ENCODE measurements at places on chromosomes 7 and 10. TPM values are rescaled to one million over a fixed set of nuclear protein-coding genes. Genes with fewer than 3 reads are reported as not detected.

FAM20C gene
- total RNA-seq, result 2.7 TPM

MOGAT3 gene
- total RNA-seq, result not detected

OR6V1 gene
- total RNA-seq, result not detected

GPR146 gene
- total RNA-seq, result 69.9 TPM

CH25H gene
- 3.1 TPM for total RNA-seq

GSTO1 gene
- 348 TPM for total RNA-seq

CCDC186 gene
- 24.3 TPM for total RNA-seq
